ENCODE measurements at places on chromosomes 2 and 18.

DNA sequence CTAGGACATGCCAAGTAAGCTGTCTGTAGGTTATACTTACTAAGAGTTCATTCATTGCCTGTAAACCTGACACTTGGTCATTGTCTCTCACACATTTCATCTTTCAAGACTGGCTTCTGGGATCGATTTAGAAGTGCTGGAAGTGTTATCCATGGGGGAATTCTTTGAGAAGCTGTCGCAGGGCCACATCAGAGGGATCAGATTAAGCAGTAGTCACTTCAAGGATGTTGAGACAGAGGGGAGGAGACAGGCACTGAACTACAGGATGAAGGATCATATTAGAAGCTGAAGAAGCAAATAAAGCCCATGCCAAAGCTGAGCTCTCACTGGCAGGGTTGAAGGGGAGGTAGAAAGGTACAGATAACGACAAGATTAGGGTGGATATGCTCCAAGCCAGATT is 49.0 kb downstream of the CDK15 start:
- DNase-seq, result no peak

DNA sequence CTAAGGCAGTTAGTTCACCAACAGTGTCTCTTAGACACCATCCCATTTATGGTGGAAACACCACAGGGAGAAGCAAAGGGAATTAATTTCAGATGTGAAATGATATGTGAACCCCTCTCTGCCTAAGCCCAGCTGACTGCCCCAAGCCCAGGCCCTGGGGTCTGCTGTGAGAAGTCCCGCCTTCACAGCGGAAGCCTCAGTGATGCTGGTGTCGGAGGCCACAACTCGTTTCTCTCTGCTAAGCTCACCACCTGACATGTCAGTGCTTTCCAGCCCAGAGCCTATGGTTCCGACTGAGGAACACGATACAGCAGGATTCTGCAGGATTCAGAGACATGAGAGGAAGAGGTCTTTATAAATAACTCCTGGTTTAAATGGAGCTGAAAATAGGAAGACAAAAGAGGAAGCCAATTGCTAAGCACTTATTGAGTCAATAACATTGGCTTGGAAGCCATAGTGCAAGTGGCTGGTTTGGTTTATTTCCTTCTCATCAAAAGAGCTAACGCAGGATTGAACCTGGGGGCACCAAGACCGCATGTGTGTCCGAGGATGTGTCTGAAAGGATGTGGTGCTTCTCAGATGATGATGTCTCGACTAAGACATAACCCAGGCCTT is 21.9 kb upstream of the LOXHD1 start:
- no peak for DNase-seq

DNA sequence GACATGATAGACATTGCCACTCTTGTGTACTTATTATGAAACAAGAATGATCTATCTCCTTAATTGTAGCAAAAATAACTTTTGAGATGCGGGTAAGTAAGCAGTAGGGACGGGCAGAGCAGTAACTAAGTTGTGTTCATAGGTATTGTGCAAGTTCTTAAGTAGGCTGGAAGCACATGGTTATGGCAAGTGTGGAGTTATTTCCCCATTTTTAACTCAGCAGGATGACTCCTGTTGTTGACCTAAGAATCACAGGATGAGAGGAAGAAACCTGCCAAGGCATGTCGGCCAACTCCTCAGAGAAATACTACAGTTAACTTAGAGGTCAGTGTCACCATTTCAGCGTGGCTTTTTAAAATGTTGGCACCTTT is 51.1 kb upstream of the FN1 start:
- DNase-seq, result no peak

DNA sequence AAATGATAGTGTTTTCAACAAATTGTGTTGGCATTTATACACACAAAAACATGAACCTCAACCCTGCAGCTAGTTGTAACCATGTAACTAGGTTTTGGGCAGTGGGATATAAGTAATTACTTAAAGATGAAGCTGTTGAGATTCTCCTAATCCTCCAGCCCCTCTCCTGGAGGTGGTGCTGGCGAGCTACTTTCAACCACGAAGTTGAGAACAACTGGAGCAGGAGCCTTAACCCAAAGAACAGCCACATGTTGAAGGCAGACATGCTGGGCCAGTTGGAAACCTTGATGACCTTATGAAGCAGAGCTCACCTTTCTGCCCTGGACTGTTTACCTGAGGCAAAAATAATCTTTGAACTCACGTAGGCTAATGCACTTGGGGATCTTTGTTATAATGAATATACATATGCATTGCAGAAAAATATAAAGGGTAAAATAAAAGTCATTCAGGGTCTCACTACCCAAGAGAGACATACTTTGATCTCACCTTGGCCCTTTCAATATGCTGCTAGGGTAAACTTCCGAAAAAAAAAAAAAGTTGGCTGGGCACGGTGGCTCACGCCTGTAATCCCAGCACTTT is 89.6 kb upstream of the NPAS2 start:
- no peak for DNase-seq

DNA sequence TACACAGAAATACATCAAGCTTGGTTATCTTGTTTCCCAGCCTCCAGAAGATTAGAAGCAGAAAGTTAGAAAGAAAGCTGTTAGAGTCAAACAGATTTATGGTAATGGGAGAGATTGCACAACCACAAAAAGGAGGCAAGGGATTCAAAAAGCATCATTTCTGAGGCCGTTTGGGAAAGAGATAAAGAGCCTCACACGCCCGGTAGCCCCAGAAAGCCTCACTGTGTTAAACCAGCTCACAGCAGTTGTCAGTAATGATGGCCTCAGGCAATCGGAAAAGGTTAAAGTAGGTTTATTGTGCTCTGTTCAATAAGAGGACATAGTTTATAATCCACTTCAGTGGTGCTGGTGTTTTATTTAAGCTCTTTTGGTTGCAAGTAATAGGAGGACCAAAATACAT is 111.3 kb downstream of the DCC start:
- no peak for DNase-seq

DNA sequence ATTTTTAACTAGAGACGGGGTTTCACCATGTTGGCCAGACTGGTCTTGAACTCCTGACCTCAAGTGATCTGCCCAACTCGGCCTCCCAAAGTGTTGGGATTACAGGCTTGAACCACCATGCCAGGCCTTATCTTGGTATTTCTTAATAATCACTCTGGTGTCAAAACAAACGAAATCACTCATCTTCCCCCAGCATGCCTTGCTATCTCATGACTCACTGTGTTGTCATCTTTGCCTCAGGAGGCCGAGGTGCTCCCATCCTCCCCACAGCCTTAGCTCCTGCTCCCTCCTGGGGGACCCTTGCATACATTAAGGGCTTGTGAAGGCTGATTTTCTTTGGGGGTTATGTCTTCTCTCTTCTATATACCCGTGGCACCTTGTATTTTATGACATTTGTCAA is 250.1 kb upstream of the DPP10 start:
- DNase-seq, result no peak

GRCh38 chr2:95670686-95671085 is 78.9 kb downstream of the TRIM43 start:
- no peak for DNase-seq

DNA sequence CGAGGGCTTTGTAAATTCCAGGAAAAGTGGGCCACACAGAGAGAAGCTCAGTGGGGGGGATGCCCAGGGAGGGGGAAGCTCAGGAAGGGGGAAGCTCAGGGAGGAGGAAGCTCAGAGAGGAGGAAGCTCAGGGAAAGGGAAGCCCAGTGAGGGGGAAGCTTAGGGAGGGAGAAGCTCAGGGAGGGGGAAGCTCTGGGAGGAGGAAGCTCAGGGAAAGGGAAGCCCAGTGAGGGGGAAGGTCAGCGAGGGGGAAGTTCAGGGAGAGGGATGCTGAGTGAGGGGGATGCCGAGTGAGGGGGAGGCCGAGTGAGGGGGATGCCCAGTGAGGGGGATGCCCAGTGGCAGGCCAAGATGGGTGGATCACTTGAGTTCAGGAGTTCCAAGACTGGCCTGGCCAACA is 821 bp upstream of the CHRNG start:
- DNase-seq, result no peak

DNA sequence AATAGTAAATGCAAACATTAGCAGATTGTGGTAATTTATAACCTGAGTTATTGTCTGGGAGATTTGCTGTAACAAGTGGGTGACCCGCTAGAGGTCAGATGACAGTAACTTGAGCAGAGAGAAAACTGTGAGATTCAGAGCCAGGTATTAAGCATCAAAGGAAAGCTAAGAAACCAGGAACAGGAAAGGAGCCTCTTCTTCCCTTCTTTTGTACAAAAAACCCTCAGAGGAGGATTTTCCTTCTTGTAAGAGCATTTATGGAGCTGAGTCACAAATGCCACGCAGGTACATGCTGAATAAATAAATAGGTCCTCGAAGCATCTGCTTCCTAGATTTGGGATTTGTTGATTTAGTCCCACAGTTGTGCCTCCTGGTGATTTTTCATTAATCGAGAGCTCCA is 146.5 kb downstream of the SH3BP4 start:
- DNase-seq, result no peak

- DNase-seq, result no peak
These were observed 115.6 kb upstream of the NEDD4L start for GRCh38 chr18:57928466-57928865.

GRCh38 chr18:11883153-11883552 is 25.0 kb downstream of the MPPE1 start:
- no peak for DNase-seq

Measured in stimulated activated CD8-positive, alpha-beta memory T cell treated with anti-CD3 and anti-CD28 coated beads, Interleukin-15, amount 100 ng/mL, for 48 hours (primary cell).